ENCODE measurements at places on chromosomes 2 and 18. TPM values are rescaled to one million over a fixed set of nuclear protein-coding genes. Genes with fewer than 3 reads are reported as not detected.

The ALK gene
- total RNA-seq: not detected

The POTEI gene
- 0.01 TPM for total RNA-seq

The PLB1 gene
- 1.9 TPM for total RNA-seq

The CYP26B1 gene
- total RNA-seq: 13.4 TPM

The TMEM182 gene
- total RNA-seq: 5.6 TPM

The SP140 gene
- total RNA-seq: not detected

The DLX1 gene
- total RNA-seq: 2.7 TPM

The TMEM247 gene
- total RNA-seq: not detected

The RFX8 gene
- total RNA-seq: not detected

The FEV gene
- not detected for total RNA-seq

Measured in A549 treated with AZD2906 at 1 μM for 4 hours (cell line).